ENCODE measurements at places on chromosomes 4 and X. TPM values are rescaled to one million over a fixed set of nuclear protein-coding genes. Genes with fewer than 3 reads are reported as not detected.

The CLCN3 gene
- 32.8 TPM for total RNA-seq

The YY2 gene
- total RNA-seq, result 5.0 TPM

The HS6ST2 gene
- total RNA-seq, result 1.3 TPM

The SLC38A5 gene
- total RNA-seq, result 0.96 TPM

The TCEAL7 gene
- 10.8 TPM for total RNA-seq

The COL4A5 gene
- 13.6 TPM for total RNA-seq

The ABLIM2 gene
- 8.2 TPM for total RNA-seq

The TLL1 gene
- 4.3 TPM for total RNA-seq

The GLRB gene
- 11.8 TPM for total RNA-seq

The CENPE gene
- 1.3 TPM for total RNA-seq

The TNIP3 gene
- not detected for total RNA-seq

The MAGEA4 gene
- total RNA-seq, result not detected

The RNF128 gene
- total RNA-seq, result 3.9 TPM

The CDS1 gene
- total RNA-seq, result 1.1 TPM

The PNMA3 gene
- total RNA-seq, result under 0.01 TPM

The VCX3B gene
- total RNA-seq, result not detected

The XAGE1A gene
- total RNA-seq, result not detected

The PFKFB1 gene
- 2.6 TPM for total RNA-seq

The NCAPG gene
- total RNA-seq, result 0.96 TPM

The NHS gene
- total RNA-seq, result 8.8 TPM

The MGAT4D gene
- not detected for total RNA-seq

The DLG3 gene
- total RNA-seq, result 21.0 TPM

The SPANXC gene
- total RNA-seq, result not detected

The LRIT3 gene
- 0.16 TPM for total RNA-seq

The DCAF12L1 gene
- total RNA-seq, result not detected

The SLIT2 gene
- total RNA-seq, result 15.7 TPM

The GAGE12F gene
- total RNA-seq, result not detected

The TEX11 gene
- total RNA-seq, result not detected

The MAGEA9B gene
- not detected for total RNA-seq
